ENCODE measurements at places on chromosomes 4 and X.

GRCh38 chrX:132216806-132217202 is 2.4 kb downstream of the RAP2C start:
- no peak for DNase-seq

DNA sequence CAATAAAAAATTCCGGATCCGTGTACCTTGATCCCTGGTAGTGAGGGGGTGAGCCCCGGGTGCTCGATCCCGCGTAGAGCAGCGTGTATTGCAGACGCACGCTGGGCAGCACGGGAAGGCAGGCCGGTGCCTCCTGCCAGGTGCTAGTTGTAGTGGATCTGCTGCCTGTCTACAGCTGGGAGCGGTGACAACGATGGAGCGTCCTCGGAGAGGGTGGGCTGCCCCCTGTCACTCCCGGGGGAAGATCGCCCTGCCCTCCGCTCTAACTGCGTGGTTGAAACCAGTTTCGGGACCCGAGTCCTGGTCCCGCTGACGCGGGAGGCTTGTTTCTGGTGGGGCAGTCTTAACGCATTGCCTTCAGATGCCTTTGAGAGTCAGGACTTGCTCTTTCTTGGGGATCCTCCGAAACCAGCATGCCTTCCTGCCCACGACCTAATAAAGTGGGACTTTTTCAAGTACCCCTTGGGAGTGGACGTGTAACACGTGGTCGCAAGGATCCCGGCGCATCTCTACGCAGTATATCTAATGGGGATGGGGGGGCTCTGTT is 2.7 kb upstream of the NKX6-1 start:
- DNase-seq, result no peak

- DNase-seq, result no peak
These were observed 41.1 kb downstream of the NELFA start for GRCh38 chr4:1967512-1968149.

GRCh38 chr4:7524064-7524682 is 89.4 kb upstream of the PSAPL1 start:
- no peak for DNase-seq
